Heart right ventricle (tissue), 16 donors: ENCODE measurements at places on chromosomes 12 and 14.

- H3K27me3 ChIP-seq, result no peaks in the 10 kb centered on the region
- H3K36me3 ChIP-seq, result no peaks in the 10 kb centered on the region
- H3K4me3 ChIP-seq, result no peak overlapping the region
- DNase-seq, result no peak
- H3K27ac ChIP-seq, result no peak overlapping the region
Observed at GRCh38 chr12:38152816-38153736, 163.5 kb upstream of the ALG10B start.

DNA sequence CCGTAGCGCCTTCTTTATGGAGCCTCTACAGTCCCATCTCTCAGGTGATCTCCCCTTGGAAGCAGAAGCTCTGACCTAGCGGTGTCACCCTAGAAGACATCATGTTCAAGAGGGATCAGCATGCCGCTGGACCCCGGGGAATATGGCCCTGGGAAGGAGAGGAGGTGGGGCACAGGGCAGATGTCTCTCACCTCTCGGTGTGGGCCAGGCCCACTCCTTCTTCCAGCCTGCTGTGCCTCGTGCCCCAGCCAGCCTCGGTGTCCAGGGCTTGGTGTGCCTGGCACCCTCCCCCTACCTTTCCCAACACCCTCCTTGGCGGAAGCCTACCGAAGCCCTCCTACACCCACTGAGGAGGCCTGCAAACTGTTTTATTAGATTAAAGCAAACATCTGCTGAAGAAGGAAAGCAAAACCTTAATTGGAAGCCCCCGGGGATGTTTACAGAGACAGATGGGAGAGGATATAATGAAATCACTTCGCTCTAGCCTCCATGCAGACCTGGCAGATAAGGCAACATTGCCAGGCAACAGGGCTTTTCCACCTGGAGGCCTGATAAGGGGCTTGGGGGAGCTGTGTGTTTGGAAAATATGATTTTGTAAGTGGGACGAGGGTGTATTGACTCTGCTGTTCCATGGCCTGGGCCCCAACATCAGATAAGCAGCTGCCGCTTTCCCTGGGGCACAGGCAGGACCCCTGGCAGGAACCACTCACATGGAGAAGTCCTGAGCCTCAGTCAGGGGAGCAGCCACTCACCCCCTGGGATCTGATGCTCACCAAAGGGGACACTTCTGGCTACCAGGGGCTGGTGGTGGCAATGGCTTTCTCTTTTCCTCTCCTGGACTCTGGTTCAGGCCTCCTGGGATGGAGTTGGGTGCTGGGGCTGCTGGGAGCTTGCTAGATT lies 5.7 kb upstream of the CHGA start:
- DNase-seq, result no peak
- H3K36me3 ChIP-seq, result no peaks in the 10 kb centered on the region
- no peak overlapping the region for H3K27ac ChIP-seq
- no peak overlapping the region for H3K4me3 ChIP-seq

DNA sequence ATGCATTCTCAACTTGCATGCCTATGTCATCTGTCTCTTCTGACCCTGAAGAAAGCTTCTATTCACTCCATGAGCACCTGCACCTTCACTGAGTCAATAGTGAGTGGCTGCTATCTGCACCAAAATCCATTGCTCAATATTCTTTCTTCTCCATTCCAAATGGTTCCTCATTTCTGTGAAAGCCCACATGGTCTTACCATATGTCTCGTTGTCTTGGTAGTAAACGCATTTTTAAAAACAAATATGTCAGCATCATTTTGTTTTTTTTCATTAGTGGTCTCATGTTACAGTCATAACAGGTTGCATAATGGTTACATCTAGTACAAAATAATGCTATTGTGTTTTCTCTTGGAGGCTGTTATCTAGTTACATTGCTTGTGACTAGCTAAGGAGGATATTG lies 106.9 kb upstream of the CPM start:
- H3K27me3 ChIP-seq, result no peaks in the 10 kb centered on the region
- DNase-seq, result no peak
- no peaks in the 10 kb centered on the region for H3K36me3 ChIP-seq
- H3K27ac ChIP-seq, result no peak overlapping the region
- H3K4me1 ChIP-seq, result peaks cover 13% of the 10 kb centered on the region
- H3K4me3 ChIP-seq, result no peak overlapping the region

DNA sequence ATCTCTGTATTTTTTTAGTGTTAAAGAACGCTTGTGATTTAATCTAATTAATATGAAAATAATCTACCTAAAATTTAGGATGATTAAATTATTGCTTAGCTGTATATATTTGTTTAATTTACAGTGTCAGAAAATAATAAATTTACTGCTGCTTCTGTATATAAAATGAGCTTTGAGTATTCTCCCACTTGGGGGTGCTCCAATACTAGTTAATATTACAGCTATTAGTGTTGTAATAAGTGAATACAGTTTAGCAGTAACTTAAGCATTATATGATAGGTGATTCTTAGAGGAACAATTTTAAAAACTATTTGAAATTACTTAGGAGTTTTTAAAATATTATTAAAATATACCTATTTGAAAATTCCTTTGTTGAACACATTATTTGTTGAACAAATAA lies 62.2 kb downstream of the PAPOLA start:
- H3K27me3 ChIP-seq, result no peaks in the 10 kb centered on the region
- H3K36me3 ChIP-seq, result no peaks in the 10 kb centered on the region
- DNase-seq, result no peak
- no peak overlapping the region for H3K4me3 ChIP-seq
- H3K4me1 ChIP-seq, result no peaks in the 10 kb centered on the region

DNA sequence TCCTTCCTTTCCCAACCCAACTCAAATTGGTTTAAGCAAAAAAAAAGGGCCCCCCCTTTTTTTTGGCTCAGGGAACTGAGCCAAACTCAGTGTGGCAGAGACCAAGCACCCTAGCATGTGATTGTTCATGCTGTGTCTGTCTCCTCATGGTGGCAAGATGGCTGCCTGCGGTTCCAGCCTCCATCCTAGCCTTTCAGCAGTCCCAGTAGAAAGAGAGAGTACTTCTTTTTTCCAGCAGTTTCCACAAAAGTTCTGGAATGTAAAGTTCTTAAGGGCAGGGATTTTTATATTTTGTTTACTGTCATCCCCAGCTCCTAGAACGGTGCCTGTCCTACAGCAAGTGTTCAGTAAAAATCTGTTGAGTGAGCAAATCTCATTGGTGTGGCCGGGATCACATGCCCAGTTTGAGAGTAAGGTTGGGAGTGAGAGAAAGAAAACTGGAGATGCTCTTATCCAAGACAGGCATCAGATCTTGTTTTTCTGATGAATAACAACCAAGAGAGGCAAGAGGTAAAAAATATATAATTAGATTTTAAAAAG lies 22.4 kb downstream of the CHST11 start:
- peaks cover 4% of the 10 kb centered on the region for H3K36me3 ChIP-seq
- peaks cover 26% of the 10 kb centered on the region for H3K4me1 ChIP-seq
- H3K4me3 ChIP-seq, result no peak overlapping the region
- no peaks in the 10 kb centered on the region for H3K27me3 ChIP-seq
- no peak overlapping the region for H3K27ac ChIP-seq
- no peak for DNase-seq
